Smooth muscle cell of trachea (primary cell): ENCODE measurements at places on chromosomes 12 and 14. TPM values are rescaled to one million over a fixed set of nuclear protein-coding genes. Genes with fewer than 3 reads are reported as not detected.

Gene PTPN21
- total RNA-seq: 10.3 and 14.8 TPM in 2 replicates

Gene OR6C6
- total RNA-seq: not detected in 2 replicates

Gene TMBIM6
- 453 and 812 TPM in 2 replicates for total RNA-seq

Gene PRIMA1
- total RNA-seq: not detected in 2 replicates

Gene POLE2
- total RNA-seq: 2.3 and 21.2 TPM in 2 replicates

Gene EFS
- 1.7 and 4.8 TPM in 2 replicates for total RNA-seq

Gene ASIC1
- total RNA-seq: 1.5 and 4.6 TPM in 2 replicates

Gene CLEC4C
- total RNA-seq: not detected in 2 replicates

Gene PIWIL1
- 0.17 TPM in 1 of 2 replicates, not detected in the other for total RNA-seq

Gene IRAK3
- 10.8 and 12.5 TPM in 2 replicates for total RNA-seq

Gene DIO2
- total RNA-seq: 6.0 and 16.1 TPM in 2 replicates

Gene CISTR
- total RNA-seq: not detected in 2 replicates

Gene MYF5
- total RNA-seq: not detected in 2 replicates

Gene MIP
- not detected in 2 replicates for total RNA-seq

Gene TAS2R20
- 2.8 and 5.1 TPM in 2 replicates for total RNA-seq

Gene TIGAR
- total RNA-seq: 7.4 and 12.9 TPM in 2 replicates

Gene AQP5
- not detected in 2 replicates for total RNA-seq

Gene SDR9C7
- total RNA-seq: 0.15 TPM in 1 of 2 replicates, not detected in the other

Gene ZC2HC1C
- total RNA-seq: 1.2 and 2.5 TPM in 2 replicates

Gene IGFBP6
- total RNA-seq: 1,261 and 1,775 TPM in 2 replicates

Gene SPIC
- not detected in 2 replicates for total RNA-seq
